Fibroblast of skin of abdomen (primary cell): ENCODE measurements at places on chromosomes 5 and 9.

GRCh38 chr5:168447808-168448207 lies 38.5 kb upstream of the RARS1 start:
- no peak for DNase-seq

DNA sequence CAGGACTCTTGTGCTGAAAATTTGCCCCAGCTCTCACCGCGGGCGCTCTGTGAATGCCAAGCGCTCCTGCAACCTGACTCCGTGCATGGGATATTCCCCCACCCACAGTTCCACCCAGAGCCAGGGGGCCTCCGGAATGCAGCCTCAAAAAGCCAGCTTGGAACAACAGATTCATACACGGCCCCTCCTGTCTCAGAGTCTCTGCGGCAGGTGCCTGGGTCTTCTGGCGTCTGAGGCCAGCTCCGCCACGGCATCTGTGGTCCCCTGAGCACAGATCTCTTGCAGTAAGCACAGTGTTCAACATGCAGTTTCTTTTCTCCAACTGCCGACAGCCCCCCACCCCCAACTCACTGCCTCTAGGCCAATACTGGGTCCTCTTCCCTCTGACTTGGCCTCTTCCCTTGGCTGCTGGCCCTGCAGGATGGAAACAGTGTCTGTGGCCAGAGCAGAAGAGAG lies 355.7 kb upstream of the IRX2 start:
- DNase-seq: no peak

DNA sequence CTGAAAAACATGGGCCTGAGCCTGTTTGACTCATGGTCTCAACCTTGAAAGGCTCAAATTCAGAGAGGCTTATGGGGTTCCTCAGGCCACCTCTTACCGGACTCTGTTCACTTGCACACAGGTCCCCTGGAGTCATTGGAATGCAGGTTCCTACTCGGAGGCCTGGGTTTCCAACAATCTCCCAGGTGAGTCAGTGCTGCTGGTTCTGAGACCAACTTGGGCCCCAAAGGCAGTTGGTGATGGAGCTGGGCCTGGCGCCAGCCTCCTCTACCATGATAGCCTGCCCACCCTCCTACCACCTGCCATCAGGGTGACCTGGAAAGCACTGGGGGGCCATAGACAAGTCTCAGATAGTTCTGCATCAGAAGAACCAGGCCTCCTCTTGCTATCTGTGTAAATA lies 188.4 kb downstream of the RGS3 start:
- DNase-seq: no peak

DNA sequence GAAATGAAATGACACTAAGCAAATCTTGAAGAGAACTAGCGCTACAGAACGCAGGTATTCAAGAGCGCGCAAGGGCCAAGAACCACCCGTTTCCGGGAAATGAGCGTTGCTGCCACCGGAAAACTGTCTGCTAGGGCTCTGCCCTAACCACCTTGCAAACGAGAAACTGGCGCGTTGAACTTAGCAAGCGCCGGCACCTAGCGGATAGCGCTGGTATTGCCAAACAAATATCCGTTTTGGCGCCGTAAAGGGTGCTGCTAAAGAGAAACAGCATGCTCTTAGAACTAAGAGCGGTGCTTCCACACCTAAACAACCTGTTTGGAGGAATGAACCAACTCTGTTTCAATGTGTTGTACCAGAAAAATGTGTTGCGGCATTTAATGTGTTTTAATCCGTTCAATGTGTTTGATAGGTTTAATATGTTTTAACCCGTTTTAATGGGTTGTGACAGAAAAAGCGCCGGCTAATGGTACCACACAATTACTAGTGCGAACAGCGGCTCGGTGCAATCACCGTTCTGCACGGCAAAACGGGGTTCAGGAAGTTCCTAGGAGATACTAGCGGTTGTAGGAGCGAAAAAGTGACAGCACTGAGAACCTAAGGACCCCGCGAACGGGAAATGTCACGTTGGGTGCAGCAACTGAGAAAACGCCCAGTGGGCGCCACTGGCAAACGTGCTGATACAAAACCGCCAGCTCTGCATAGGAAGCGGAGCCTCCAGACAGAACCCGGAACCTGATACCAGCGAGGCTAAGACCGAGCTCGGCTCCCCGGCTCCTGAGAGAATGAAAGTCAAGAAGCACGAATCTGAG lies at the start of gene ANXA2R:
Gene ANXA2R, minus strand, starts transcription at position 33 of the 812 bp plus-strand sequence. CDS start 273 bp downstream, outside the sequence.
- peak; percentile 96 for DNase-seq

- DNase-seq: no peak
Observed at GRCh38 chr5:60545551-60545950, 154.4 kb downstream of the DEPDC1B start.

DNA sequence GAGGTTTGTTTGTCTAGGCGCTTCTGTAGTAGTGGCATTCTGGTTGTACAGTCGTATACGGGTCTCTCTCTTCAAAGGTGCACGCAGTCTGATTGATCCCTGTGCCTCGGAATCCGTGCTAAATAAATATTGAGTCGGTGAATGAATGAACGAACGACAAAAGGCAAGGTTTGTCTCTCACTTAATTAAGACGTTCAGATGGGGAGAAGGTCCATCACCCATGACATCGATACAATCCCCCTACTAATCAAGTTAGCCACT lies 500 bp upstream of the CREBRF start:
- DNase-seq: no peak
